ENCODE measurements at places on chromosomes 3 and 15.

- DNase-seq = no peak
These were observed 59.0 kb upstream of the SMAD3 start for GRCh38 chr15:67006083-67007065.

DNA sequence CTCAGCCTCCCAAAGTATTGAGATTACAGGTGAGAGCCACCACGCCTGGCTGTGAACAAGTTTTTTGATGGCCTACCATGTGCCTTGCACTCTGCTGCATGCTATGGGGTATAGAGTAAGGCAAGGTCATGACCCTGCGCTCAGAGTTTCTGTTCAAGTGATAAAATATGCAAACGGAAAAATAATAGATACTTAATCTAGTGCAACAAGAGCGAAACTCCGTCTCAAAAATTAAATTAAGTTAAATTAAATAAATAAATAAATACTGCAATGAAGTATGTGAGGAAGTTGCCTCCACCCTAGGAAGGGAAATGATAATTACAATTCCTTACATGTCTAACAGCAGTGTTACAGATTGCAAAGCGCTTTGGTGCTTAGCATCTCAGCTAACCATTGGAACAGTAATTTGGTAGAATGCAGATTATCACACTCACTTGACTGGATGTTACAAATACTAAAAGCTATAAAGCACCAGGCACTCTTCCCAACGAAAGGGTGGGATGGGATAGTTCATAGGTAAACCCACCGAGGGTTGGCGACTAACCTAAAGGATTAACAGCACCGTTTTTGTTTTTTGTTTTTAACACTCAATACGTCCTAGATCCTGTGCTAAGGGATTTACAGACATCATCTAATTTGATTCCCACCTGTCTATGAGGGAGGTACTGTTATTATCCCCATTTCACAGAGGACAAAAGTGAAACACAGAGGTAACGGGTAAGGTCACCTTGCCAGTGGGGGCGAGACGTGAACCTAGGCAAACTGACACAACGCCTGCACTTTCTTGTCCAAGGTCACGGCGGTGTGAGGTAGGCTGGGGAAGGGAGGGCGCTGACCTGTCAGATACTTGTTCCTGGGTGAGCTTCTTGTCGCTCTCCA, 793 bp upstream of the FANCD2 start:
- DNase-seq = no peak

- no peak for DNase-seq
These were observed 107.6 kb downstream of the PIK3CB start for GRCh38 chr3:138726946-138727730.

- no peak for DNase-seq
These were observed 556.0 kb downstream of the ROBO1 start for GRCh38 chr3:79211586-79212359.

GRCh38 chr3:174438501-174439145, 420.5 kb upstream of the NAALADL2 start:
- DNase-seq = no peak

DNA sequence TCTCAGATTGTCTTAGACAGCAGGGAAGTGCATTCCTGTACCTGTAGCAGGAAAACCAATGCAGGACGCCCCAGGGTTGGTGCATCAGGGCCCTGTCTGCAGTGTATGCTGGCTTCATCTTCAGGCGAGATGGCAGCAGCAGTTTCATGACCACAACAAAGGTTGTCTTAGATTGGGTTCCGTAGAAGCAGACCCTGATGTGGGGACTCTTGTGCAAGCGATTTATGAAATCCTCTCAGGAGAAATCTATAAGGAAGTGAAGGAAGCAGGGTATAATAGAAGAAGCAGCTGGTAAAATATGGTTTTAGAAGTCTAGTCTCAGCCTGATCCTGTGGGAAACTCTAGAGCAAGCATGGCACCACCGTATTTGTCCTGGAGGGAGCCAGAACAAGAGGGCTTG, 25.0 kb downstream of the DNAH1 start:
- DNase-seq = no peak

DNA sequence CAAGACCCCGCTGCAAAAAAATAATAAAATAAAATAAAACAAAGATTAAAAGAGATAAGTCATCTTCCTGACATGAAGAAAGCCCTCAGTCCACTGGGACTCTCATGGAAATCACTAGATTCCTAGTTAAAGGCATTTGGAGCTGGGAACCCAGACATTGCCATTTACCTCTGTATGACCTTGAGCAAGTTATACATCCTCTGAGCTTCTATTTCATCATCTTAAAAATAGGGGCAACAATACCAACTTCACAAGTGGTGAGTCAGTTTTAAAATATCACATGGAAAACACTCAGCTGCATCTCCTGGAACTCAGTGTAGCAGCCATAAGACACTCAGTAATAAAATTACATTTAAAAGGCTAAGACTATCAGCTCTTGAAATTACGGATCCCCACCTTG, 334.8 kb downstream of the ERC2 start:
- no peak for DNase-seq

DNA sequence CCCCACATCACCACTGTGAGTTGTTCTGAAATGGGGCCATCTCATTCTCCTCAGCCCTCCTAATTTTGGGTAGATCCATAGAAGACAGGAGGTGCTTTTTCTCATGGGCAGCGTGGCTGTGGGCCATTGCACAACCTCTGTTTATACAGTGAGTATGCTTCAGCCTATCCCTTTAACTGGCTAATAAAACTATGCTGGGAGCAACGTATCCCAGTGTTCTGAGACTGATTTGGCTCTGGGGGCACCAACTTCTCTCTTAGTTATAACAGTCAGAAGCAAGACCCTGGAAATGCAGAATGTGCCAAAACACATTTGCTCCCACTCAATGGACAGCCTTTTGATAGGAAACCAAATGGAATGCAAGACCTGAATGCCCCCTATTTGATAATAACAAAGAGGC, 97.1 kb upstream of the ICE2 start:
- DNase-seq = no peak

DNA sequence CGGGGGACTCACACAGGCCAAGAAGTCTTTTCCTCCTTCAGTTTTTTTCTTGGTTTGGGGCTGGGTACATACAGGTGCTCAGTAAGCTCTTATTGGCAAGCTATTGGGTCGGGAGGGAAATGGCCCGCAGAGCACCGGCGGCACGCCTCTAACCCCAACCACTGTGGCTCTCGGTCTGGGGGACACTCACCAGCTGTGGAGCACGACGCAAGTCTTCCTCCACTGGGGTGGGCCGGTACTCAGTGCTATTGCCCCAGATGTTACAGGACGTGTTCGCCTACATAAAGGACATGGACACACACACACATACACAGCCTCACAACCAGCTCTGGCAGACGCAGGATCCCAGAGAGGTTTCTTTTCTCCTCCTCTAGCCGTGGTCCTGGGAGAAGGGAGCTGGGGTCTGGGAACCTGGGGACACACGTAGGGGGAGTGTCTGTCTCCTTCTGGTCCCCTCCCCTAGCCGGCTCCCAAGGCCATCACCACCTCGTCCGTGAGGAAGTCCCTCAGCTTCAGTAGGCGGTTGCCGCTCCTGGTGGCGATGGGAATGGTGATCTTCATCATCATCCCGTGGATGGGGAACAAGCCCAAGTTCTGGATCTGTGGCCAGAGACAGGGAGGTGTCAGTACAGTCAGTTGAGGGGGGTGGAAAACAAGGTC, 33.4 kb downstream of the FEM1B start:
- no peak for DNase-seq

DNA sequence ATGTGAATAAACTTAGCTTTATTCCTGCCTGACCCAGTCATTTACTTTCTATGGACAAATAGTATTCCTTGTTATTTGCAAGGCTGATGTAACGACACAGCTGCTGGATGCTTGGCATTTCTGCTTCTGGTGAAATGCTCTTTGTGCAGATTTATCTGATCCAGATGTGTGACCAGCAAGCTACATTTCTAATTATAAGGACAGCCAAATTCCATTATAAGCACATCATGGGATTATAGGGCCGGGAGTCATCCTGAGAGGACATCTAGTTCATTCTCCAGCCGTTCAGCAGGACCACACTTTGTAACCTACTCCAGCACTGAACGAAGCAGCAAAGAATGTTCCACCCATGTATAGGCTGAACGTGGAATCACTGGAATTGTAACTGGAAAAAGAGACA, 42.9 kb downstream of the FNDC3B start:
- no peak for DNase-seq

DNA sequence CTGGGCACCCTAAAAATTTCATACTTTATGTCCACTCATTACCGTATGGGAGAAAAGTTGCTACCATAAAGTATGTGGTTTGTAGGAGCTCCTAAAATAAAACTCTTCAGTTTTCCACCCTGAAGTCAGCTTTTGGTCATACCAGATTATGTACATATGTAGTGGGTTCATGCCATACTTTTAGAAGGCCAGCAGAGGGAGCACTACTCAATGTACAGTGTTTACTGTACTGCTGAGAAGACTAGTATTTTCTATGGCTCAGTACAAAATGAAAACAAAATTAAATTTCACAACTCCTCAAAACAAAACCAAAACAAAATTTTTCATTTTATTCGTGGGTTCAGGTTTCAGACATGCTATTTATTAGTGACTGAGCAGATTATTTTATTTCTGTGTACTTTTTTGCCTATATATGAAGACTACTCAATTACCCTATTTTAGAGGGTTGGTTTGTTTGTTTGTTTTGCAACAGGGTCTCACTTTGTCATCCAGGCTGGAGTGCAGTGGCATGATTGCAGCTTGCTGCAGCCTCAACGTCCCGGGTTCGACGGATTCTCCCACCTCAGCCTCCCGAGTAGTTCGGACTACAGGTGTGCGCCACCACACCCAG, 24.3 kb downstream of the NXPE3 start:
- peak; percentile 34 for DNase-seq
